ENCODE measurements at places on chromosomes 11 and 22.

DNA sequence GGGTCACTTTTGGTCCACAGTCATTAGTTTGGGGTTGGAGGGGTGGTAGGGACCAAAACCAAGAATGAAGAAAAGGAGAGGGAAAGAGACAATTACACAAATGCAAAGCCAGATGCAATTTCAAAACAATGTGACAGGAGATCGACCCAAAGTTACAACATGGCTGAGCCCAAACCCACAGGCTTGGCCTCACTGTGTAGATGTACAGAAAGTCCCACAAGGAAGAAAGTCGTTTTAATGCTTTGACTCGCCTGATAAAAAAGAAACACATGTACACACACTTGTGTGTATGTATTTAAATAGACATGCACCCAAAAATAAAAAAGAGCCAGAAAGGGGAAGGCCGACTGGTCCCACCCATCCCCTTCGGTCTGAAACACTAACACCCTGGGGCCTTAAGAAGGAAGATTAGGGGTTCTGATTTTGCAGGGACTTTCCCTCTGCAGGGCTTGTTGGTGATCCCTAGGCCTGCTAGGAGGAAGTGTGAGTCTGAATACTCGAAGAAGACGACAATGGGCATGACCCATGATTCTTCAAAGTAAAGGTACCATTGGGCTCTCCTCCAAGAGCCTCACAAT is 104.1 kb downstream of the ETS1 start:
- DNase-seq, result no peak

- no peak for DNase-seq
These were observed 822 bp upstream of the COMT start for GRCh38 chr22:19940536-19941364.

DNA sequence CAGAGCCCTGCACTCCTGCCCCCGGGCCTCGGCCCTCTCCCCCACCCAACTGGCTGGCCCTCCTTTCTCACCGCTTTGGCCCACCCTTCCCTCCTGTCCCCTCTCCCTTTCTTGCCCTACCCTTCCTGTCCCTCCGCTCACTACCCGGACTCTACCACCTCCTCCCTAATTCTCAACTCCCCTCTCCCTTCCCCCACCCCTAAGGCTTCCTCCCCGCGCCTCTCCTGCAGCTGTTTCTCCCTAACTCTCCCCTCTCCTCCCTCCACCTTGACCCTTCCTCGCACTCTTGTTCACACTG is 421 bp downstream of the SLC15A3 start:
- DNase-seq, result no peak

- peak; percentile 87 for DNase-seq
These were observed 54.7 kb downstream of the FBXO7 start for GRCh38 chr22:32528984-32529982.

- DNase-seq, result no peak
These were observed 172.0 kb upstream of the CADM1 start for GRCh38 chr11:115676206-115676605.

DNA sequence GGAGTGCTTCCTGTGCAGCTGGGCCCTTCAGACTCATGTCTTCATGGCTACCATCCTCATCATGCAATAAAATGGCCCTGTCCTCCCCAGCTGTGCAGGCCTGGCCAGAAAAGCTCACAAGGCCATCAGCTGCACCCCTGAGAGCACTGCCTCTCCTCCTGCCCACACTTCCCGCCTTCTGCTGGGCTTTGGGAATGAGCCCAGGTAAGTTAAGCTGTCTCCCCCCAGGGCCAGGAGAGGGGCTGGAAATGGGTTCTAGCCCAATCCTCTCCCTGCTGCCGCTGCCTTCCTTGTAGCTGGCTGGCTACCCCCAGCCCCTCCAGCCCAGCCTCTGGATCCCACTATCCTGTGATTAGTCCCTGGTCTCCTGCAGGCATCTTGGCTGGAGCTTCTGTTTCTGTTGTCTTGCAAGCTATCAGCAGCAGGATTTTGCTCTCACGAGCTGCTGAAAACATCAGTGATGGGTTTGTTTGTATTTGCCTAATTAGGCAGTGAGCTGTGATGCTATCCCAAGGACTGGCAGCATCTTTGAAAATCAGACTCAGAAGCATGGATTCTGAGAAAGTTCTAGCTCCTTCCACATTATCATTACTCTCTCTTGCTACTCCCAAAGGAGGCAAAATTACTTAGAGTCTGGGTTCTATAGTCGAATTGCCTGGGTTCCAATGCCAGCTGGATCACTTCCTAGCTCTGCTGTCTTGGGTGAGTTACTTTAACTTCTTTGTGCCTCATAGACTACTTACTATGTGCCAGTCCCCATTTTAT is 168.1 kb downstream of the ST3GAL4 start:
- DNase-seq, result no peak

GRCh38 chr11:9974375-9974774 is 310.5 kb downstream of the SWAP70 start:
- no peak for DNase-seq

GRCh38 chr11:41816396-41816795 is 356.9 kb upstream of the LRRC4C start:
- no peak for DNase-seq

- DNase-seq, result no peak
These were observed 62.5 kb downstream of the SMIM38 start for GRCh38 chr11:69218271-69218682.

- DNase-seq, result no peak
These were observed 202.9 kb downstream of the GRIK4 start for GRCh38 chr11:120714438-120714837.

DNA sequence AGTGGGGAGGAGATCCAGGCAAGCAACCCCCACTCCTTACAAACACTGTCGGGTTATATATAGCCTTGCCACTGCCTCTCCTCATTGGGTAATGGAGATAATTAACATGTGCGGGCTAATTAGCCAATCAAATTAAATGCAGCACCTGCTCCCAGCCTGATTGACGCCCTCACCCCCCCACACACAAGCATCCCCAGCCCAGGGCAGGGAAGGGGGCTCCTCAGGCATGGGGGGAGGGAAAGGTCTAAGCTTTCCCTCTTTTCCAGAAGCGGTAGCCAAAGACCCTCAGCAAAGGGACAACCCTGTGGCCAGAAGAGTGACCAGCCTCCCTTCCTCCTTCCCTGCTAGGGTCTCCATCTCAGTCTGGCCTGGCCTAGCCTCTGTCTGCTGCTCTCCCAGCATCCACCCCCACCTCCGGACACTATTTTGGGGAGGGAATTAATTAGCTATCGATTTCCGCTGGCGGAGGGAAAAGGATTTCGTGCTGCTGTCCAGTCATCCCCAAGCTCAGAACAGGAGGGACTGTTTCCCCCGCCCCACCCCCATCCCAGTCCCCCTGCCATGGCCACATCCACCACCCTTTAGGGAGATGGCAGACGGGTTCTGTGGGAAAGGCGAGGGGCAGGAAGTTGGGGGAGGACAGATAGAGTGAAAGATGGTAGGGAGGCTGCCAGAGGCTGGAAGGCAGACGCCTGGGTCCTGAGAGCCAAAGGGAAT is 7.1 kb downstream of the NRXN2 start:
- no peak for DNase-seq

DNA sequence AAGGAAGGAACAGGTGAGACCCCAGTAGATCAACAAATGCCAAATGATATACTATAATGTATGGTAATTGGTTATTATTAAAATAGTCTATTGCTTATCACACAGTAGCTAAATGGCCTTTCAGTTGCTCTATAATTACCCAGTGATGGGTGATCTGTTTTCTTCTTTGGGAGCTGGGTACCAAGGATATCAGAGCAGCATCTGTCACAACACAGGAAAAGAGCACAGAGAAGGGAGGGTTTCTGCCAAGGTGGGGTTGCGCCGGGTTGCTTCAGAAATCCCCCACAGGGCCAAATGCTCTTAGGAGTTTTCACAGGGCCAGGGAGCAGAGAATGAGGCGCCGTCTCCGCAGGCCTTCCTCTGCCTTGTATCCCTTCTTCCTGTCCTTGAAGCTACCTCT is 469.4 kb downstream of the INSC start:
- DNase-seq, result no peak

DNA sequence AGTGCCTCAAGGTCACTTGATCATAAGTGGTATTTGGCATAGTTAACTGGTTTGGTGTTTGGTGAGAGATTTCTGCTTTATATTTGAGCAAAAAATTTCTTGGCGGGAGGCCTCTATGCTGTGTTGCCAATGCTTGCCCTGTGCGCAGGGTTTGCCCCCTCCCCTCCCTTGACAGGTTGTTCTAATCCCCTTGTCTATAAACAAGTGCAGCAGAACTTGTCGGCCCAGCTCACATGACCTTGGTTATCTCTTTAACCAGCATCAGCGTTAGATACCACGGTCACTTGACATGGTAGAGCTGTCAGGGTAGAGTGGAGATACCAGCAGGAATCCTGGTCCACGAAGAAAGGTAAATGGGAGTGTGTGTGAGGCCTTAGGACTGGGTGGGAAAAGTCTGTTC is 35.6 kb downstream of the MARK2 start:
- no peak for DNase-seq

- DNase-seq, result no peak
These were observed 16.8 kb downstream of the TRMU start for GRCh38 chr22:46352276-46352675.

- DNase-seq, result no peak
These were observed 580.9 kb upstream of the CADM1 start for GRCh38 chr11:116085031-116085635.

GRCh38 chr11:28289444-28289843 is 181.3 kb downstream of the METTL15 start:
- DNase-seq, result no peak

GRCh38 chr11:20610825-20611224 is 11.4 kb downstream of the SLC6A5 start:
- DNase-seq, result no peak

DNA sequence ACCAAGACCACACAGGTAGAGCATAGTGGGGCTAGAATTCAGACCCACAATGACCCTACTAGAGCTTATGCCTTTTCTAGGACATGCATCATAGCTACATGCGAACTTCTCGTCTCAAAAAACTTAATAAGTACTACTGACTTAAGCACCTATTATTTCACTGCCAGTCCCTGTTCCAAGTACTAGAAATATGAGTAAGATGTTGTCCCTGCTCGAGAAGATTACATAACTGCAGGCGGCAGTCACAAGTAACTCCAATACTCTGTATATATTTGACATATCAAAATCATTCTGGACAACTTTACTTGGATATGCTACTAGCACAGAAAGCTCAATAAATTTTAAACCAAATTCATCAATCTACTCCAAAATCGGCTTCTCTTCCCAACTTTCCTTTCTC is 235.0 kb downstream of the TTC28 start:
- no peak for DNase-seq

DNA sequence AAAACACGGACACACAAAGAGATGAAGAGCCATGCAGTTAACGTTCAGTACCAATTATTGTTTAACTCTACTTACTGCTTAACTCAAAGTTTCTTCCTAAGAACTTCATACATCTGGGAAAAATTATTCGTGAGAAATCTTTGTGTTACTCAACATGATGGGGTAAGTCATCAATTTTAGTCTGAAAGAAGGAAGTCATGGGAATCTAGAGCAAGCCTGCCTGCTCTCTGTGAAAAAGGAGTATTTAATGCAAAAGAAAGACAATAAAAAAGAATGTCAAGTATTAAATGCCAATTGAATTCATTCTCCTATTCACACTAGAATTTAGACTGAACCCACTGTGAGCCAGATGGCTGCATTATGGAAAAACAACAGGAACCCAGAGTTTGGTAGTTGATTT is 16.0 kb downstream of the TMEM123 start:
- no peak for DNase-seq

DNA sequence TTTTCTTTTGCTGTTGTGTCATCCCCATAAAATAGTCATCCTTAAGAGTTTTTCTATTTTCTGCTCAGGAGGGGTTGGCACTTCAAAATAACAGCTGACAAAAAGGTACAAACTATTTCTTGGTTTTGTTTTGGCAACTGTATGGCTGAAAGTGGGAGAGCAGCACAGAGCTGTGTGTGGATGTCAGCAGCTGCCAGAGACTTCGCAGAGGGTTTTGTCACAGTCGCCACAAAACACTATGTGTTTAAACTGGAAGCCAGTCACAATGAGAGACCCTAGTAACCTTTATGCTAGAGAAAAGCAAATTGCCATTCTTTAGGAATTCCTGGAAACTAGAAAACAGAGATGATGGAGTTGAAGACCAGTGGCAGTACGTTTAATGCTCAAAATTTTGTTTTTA is 189.6 kb upstream of the CCDC90B start:
- DNase-seq, result no peak

DNA sequence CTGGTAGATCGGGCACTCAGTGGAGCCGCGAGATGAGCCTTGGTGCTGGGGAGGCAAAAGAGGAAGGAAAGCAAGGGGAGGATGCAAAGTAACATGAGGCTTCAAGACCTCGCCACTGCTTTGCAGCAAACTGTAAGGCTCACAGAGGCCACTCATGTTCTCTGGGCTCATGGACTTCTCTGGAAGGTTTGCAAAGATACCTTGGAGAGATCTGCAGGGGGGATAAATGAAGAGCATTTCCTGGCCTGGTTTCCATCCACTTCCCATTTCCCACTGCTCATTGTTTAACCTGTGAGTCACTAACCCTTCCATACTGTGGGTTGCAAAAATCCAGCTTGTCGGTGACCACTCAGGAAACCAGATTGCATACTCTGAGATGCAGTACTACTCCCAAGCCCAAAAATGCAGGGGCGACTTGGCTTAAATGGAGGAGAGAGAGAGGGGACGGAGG is 38.5 kb downstream of the OSBP2 start:
- no peak for DNase-seq

GRCh38 chr22:40210818-40211217 is 33.1 kb downstream of the TNRC6B start:
- DNase-seq, result no peak

GRCh38 chr11:12537778-12538401 is 136.3 kb upstream of the TEAD1 start:
- DNase-seq, result peak; percentile 35

- no peak for DNase-seq
These were observed 70.8 kb downstream of the PANX1 start for GRCh38 chr11:94199136-94200130.

GRCh38 chr11:111001081-111001430 is 244.5 kb upstream of the POU2AF2 start:
- no peak for DNase-seq

- no peak for DNase-seq
These were observed 18.1 kb upstream of the GNB1L start for GRCh38 chr22:19872779-19873137.

DNA sequence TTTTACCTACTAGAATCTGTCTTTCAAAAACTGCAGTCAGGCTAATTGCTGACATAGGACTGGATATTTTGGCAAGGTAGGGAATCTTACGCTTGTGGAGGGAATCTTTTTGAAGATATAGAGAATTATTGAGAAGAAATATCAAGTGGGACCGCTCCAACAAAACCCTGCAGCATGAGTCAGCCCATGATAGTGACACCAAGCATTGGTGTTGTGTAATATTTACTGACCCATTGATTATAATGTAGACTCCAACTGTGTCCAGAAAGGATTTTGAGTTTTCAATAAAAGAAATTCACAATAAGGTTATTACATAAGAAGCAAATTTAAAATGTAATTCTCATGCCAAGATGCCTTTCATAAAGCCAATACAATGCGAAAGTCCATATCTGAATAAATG is 20.7 kb downstream of the MS4A4A start:
- no peak for DNase-seq

Measured in retina (tissue), 1 donor.